Erythroblast (primary cell): ENCODE measurements at places on chromosomes 3 and 15.
A peak's percentile ranks its signal among the peaks of the same experiment; 100 is the strongest.

DNA sequence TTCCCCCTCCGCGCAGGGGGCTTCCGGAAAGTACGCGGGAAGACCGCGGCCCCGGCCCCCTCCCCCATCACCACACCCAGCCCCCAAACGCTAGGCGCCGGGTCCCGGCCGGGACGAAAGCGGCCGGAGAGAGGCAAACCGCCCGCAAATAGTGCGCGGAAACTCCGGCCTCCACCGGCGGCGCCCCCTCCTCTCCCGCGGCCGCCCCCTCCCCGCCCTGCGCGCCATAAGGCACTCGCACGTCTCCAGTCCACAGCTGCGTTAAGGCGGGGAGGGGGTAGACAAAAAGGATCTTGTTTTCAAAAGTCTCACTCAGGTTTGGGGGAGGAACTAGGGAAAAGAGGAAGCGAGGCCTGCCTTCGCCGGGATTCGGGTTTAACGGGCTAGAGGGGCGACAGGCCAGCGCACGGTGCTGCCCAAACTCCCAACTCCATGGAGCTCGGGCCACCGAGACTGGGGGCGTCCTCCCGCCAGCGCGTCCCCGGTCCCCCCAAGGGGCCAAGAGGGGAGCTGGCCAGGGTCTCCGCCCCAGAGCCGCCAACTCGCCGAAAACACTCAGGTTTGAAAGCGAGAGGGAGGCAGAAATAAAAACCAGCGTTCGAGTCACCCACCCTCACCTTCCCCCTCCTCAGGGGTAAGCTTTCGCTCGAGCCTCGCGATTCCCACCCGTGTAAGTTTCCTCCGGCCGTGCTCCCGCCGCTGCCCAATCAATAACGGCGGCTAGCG, 1.8 kb downstream of the ANP32A start:
- DNase-seq = peak; percentile 76

- peak; percentile 24 for DNase-seq
Observed at GRCh38 chr15:58043192-58043903, 22.2 kb downstream of the ALDH1A2 start.

DNA sequence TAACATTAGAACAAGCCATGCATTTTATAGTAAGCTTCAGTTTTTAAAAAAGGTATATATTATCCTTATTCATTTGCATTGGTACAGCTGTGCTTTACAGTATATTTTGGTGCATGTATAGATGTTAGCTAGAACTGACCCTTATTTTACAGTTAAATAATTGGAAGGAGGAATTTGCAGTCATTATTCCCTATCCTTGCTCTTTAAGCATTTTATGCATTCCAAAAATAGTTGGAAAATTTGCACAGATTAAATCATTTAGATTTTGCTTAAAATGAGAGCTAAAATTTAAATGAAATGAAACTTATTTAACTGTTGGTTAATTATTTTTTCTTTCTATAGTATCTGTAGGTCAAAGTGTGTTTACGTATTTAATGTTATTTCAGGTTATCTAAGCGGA, 667.1 kb downstream of the NAALADL2 start:
- no peak for DNase-seq

DNA sequence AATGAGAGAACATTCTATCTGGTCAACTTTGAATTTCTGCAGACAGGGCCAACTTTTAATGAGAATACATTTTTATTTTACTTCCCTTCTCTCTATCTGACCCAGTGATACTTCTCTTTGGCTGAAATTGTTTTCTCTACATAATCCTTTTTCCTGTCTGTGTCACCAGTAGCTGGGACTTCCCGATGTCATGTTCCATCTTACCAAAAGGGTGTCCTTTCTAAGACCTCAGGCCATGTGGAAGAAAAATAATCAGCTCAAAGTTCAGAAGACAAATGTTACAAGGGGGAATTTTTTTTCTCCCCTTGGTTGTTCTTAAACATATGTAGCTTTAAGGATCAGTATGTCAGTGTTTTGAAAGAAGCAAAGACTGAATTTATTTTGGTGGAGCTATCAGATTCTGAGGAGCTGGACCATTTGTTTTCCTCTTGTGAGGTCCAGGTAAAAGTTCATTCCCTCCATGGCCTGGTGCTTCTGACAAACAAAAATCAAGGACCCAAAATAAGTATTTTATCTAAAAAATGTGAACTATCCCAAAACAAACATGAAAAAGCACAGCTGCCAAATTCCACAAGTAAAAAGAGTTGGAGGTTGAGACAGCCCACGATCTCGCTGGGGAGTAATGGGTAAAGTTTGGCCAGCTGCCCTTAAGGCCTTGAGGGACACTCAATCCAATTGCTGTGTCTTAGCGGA, 859.4 kb upstream of the NR2F2 start:
- DNase-seq = no peak

DNA sequence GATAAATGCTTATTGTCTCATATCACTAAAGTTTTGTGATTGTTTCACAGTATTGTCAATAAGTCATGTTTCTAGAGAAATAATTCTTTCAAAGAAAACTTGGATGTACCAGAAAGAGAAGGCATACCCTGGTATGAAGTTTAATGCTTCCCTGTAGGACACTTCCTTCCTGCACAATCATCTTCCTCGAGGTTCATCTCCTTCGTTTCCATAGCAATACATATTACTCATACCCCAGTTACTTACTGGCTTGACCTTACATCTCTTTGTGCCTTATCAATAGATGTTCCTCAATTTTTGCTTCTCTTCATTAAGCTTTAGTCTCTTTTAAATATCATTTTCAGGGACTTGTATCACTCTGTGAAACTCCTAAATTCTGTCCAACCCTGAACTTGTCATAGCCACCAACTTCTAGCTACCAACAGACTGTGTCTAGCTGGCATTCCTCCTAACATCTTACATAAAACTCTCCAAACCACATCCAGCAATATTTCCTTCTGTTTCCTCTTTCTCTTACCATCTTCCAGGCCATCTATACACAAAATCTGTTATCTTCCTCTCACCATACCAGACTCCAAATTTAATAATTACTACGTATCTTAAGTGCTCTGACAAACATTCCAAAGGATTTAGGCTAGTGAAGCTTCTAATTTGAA, 134.3 kb downstream of the GADL1 start:
- DNase-seq = no peak

GRCh38 chr3:31013843-31014242, 119.4 kb upstream of the GADL1 start:
- no peak for DNase-seq

- DNase-seq = peak; percentile 78
Observed at GRCh38 chr15:68559345-68560310, 19.2 kb upstream of the CORO2B start.

- DNase-seq = peak; percentile 21
Observed at GRCh38 chr15:22888120-22888859, 49.8 kb downstream of the NIPA2 start.

- no peak for DNase-seq
Observed at GRCh38 chr3:102883515-102883914, 448.7 kb downstream of the ZPLD1 start.

- no peak for DNase-seq
Observed at GRCh38 chr3:62379321-62379798, 6.0 kb upstream of the FEZF2 start.

DNA sequence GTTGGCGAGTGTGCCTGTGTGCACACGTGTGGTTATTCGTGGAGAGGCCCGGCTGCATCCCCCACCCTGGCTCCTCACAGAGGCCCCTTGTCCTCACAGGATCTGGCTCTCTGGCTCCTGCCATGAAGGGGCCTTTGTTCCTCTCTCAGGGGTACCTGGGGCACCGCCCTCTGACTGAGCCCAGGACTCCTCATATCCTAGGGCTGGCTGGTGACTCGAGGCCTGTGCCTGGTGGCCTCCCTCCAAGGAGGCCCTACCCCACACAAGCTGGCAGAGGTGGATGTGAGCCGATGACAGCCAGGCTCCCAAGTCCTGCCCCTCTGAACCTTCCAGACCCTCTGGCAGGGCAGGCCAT, 10.0 kb downstream of the PRKCD start:
- DNase-seq = no peak

- DNase-seq = no peak
Observed at GRCh38 chr3:119944091-119944490, 150.2 kb downstream of the GSK3B start.

GRCh38 chr3:173993299-173993698, 595.8 kb downstream of the NLGN1 start:
- peak; percentile 1 for DNase-seq

GRCh38 chr3:17336291-17336690, 406.1 kb downstream of the TBC1D5 start:
- no peak for DNase-seq

GRCh38 chr3:152026033-152026556, 152.7 kb downstream of the SUCNR1 start:
- DNase-seq = no peak

GRCh38 chr3:119318876-119319275, 24.7 kb downstream of the ARHGAP31 start:
- DNase-seq = peak; percentile 18

GRCh38 chr3:12557473-12558100, 700 bp downstream of the MKRN2 start:
- peak; percentile 70 for DNase-seq

DNA sequence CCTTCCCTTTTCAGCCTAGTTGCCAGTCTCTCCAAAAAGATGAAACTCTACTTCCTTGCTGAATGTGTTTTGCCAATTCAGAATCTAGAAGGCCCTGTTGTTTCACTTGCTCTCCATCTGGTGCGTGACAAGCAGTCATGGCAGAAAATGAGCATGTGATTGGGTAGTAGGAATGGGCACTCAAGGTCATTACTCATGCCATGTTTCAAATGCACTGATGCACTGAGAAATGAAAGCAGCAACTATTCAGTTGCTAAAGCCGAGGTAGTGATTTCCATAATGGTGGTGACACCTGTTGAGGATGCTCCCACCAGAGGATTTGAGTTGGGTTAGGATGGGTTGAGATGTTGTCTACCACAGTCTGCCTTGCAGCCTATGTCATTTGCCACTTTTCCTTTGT, 12.7 kb downstream of the ZBTB38 start:
- DNase-seq = no peak

GRCh38 chr3:180290300-180290699, 253.6 kb upstream of the PEX5L start:
- DNase-seq = no peak

DNA sequence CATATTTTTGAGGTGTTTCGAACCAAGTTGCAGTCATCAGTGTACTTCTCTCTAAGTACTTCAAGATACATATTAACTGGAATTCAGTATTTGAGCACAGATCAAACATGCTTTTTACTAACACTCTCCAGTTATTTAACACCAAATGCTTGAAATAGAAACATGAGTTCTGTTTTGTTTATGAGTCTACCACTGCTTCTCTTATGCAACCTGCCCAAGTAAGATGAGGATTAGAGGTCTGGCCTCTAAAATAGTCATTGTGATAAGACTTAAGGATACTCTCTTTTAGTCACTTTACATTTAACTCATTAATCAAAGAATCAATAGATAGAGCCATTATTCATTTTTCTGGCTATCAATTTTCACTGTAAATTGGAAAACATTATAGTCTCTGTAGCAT, 156.2 kb upstream of the THRB start:
- DNase-seq = no peak

DNA sequence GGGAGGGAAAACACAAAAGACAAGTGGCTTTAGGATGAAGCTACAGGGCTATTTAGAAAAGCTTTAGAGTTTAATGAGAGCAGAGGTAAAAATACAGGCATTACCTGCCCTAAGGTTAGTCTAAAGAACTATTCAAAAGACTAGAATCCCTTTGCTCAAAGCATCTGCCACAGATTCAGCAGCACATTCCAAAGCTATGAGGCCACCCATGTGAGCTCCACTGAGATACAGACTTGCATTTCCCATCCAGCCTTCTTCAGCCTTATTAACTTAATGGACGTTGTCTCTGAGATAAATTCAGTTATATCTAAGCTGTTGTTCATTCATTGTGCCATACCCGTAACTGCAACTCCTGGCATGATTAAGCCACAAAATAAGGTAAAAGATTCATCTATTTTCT, 25.4 kb downstream of the CXCR6 start:
- no peak for DNase-seq

DNA sequence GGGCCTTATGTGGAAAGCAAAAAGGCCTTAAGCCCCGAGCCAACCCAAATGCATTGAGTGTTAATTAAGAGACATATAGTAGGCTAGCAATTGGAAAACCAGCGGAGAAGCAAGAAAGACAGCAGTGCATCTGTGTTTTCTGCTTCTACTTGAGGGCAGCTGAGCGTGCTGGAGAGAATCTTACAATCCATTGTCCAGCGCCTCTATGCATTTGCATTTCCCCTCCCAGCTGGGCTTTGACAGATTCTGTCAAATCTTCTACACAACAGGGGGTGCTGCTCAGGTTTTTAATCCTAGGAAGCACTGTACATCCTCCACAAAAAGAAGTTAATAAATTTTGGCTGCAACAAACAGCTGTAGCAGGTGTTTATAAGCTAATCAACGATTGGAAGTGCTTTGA, 23.9 kb downstream of the SSR3 start:
- DNase-seq = no peak

GRCh38 chr3:126654571-126655383, at the start of gene TXNRD3:
Gene TXNRD3, minus strand, starts transcription at chr3:126655124.
- peak; percentile 69 for DNase-seq

- DNase-seq = peak; percentile 42
Observed at GRCh38 chr15:37880009-37880834, 54.2 kb upstream of the TMCO5A start.

GRCh38 chr15:71323584-71323983, 208.3 kb downstream of the THSD4 start:
- no peak for DNase-seq

DNA sequence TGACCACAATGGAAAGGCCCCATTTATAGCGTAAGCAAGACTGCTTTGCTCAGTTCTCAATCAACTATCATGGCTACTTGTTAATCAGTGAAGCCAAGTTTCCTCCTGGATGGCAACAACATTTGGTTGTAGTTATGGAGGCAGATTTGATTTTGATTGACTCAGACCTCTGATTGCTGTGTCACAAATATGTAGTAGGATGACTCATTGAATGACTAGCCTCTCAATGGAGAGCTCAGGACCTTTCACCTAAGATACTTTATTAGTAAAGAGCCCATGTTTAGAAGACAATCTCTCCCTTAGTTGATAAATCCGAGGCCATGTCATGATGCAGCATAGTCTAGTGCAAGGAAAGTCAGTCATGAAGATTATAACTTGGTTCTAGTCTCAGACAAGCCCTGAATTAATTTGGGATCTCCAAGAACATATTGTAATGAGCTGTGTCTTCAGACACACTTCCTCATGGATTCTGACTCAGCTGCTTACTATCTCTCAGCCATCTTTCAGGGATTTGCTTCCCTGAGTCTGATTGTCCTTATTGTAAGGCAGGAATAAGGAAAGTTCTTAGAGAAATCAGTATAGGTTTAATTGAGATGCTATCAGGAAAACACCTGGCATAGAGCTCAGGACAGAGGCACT, 397.4 kb upstream of the TMCO5A start:
- DNase-seq = no peak

GRCh38 chr3:166029507-166029906, 192.3 kb upstream of the BCHE start:
- DNase-seq = no peak

DNA sequence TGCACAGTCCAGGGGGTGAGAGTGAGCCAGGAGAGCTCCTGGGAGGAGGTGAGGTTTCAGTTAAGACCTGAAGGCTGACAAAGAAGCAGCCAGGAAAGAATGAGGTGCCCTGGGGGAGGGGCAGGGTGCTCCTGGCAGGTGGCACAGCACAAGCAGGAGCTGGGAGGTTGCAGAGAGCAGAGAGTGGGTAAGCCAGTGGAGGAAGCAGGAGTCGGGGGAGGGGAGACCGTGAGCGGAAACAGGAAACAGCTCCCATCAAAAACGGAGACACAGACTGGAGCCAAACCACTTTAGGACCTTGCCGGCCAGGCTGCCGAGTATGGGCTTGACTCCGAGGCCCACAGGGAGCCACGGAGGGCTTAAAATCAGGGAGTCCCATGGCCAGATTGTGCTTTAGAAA, 12.1 kb upstream of the FBLN2 start:
- DNase-seq = no peak

- DNase-seq = peak; percentile 95
Observed at GRCh38 chr3:182957226-182957625, 23.1 kb downstream of the DCUN1D1 start.

- peak; percentile 24 for DNase-seq
Observed at GRCh38 chr3:82163907-82164520, 402.6 kb upstream of the GBE1 start.
